ENCODE measurements at places on chromosomes 3 and 15.

DNA sequence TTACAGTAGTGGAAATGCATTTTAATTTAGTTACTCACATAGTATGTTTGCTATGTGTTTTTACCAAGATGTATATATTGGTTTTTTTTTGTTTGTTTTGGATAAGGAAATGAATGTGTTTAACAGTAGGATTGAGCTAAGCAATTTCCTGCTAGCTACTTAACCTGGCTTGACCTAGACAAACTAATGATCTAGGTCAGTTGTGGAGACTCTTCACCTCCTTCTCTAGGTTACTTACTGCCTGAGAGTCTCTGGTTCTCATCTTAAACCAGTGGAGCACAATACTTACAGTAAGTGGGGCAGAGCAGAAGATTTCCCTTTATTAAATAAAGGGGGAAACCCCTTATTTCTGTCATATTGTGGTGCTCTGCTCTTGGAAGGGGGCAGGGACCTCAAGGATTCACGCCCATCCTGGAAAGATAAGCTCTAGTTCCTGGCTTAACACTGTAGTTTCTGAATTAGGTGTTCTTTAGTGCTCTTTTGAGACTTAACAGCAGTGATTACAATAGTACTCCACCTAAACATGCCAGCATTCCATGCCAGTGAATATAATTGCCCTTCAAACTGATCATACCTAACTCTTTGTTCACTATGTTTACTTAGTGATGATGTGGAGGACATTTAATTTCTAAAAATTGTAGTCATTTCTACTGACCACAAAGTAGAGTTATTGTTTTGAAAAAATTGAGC, 79.9 kb downstream of the UBP1 start:
- DNase-seq = no peak

DNA sequence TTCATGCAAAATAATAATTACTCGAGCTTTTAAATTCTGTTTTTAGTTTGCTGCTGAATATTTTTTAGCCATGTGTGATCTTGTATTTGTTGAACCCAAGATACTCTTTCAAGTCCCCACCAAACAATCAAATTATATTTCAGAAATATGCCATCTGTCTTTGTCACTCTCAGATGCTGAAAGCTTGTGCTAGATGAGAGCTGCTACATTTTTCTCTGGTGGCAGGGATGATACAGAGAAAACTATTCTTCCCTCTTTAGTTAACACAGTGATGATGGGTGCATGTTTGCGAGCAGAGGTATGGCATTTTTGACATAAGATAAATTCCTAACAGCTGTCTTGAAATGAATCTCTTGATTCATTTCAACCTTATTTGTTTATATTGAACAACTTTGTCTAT, 100.6 kb upstream of the NPHP3 start:
- DNase-seq = no peak

- DNase-seq = no peak
These were observed 515.1 kb downstream of the GABRG3 start for GRCh38 chr15:27486051-27486450.

DNA sequence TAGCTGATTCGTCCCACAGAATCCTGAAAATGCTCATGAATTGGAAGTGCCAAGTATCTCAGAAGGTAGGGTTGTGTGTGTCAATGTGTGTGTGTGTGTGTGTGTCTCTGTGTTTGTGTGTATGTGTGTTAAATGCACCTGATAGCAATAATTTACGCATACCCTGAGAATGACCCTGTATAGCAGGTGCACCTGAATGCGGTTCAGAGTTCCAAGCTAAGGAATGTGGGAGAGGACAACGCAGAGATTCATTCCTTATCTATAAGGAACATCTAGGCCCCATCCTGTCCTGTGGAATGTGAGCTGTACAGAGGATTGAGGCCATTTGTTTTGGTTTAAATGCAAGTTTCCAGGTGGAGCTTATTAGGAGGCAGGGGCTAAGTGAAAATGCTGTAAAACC, 49.1 kb upstream of the NEDD4 start:
- no peak for DNase-seq

DNA sequence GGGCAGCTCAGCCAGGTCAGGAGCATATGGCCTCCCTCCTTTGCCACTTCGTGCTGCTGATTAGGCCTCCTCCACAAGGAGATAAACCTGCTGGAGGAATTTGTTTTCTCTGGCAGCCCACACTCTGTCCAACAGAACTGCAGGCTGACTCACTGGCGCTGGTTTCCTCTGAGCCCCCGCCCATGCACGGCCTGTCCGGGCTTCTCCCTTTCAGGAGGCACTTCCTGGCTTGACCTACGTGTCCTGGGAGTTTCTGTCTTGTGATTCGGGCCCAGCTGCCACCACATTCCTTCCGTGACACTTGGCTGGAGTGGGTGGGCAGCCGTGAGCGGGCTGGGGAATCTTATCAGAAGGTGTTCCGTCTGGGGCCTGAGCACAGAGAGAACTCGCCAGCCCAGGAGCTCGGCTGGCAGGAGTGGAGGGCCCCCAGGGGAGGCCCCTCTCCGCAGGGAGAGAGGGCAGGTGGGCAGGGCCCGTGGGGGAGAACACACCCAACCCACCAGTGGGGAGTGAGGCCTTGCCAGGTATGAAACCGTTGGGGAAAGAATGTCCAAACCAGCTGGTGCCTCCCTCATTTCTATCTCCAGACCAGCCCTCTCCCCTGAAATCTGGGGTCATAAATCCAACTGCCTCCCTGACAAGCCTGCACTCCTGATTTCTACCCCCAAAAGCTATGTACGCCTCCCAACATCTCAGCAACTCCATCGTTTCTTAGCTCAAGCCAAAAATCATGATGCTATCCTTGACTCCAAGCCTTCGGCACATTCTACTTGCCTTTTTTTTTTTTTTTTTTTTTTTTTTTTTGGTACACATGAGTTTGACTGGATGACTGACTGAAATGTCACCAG, 110.6 kb upstream of the MEF2A start:
- no peak for DNase-seq

- DNase-seq = peak; percentile 70
These were observed 29.2 kb downstream of the AP3B2 start for GRCh38 chr15:82680200-82681102.

DNA sequence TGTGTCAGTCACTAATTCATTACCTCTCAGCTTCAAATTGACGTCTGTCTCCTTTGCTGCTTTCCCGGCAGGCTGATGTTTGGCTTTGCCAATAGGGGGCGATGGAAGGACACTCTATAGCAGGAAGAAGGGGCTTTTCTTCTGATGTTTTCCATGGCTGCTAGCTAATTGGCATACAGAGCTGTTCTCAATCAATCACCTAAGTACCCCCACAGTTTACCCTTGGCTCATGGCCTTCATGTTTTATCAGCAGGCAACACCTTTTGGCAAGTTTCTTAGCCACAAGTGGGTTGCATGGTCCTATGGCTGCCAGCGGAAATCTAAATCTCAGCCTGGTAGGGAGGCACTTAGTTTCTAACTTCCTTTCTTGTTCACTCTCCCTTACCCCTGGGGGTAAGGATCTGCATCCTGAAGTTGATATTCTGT, 45.0 kb downstream of the ESYT3 start:
- no peak for DNase-seq

GRCh38 chr3:50259432-50260026, 9.4 kb upstream of the SEMA3B start:
- no peak for DNase-seq

- DNase-seq = no peak
These were observed 102.0 kb downstream of the STAC start for GRCh38 chr3:36482256-36482655.

GRCh38 chr3:67983166-67983565, 328.8 kb upstream of the SUCLG2 start:
- no peak for DNase-seq

- no peak for DNase-seq
These were observed 876.6 kb downstream of the TUSC7 start for GRCh38 chr3:117586161-117586560.

DNA sequence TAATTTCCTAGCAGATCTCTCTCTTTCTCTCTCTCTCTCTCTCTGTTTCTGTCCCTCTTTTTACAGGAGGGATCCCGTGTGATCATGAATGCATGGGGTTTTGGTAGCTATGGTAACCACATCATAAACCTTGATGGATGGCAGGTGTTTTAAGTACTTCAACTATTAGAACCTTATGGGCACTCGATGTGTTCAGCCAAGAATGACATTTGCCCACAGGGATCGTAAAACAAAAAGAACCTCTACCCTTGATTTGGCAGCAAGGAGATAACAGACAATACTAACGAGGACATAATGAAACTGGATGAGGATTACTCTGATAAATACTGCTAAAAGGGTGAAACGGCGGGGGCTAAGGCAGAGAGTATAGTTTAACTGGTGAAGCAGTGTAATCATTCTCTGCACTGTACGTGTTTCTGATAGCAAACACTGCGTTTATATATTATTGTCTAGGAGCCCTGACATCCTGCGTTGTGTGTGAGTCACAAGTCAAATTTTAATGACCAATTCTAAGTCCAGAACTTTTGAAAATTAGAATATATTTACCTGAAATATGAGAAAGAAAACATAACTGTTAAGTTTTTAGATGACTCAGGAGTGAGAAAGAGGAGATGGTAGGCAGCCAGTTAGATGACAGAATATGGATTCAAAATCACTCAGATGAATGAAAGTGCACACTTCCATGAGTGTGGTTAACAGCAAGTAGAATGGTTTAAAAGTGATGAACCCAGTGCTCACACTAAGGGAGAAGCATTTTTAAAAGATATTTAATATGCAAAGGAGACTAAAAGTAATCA, 80.3 kb downstream of the OTOL1 start:
- DNase-seq = no peak

DNA sequence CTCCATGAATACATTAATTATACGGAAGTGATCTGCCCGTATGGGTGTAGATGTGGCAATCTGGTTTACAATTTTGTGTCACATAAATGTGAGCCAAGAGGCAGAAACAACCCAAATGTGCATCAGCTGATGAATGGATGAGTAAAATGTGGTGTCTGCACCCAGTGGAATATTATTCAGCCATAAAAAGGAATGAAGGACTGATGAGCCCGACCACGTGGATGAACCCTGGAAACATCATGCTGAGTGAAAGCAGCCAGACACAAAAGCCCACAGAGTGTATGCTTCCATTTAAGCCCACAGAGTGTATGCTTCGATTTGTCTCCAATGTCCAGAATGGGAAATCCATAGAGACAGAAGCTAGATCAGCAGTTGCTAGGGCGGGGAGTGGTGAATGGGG, 27.6 kb upstream of the FBLN2 start:
- DNase-seq = no peak

DNA sequence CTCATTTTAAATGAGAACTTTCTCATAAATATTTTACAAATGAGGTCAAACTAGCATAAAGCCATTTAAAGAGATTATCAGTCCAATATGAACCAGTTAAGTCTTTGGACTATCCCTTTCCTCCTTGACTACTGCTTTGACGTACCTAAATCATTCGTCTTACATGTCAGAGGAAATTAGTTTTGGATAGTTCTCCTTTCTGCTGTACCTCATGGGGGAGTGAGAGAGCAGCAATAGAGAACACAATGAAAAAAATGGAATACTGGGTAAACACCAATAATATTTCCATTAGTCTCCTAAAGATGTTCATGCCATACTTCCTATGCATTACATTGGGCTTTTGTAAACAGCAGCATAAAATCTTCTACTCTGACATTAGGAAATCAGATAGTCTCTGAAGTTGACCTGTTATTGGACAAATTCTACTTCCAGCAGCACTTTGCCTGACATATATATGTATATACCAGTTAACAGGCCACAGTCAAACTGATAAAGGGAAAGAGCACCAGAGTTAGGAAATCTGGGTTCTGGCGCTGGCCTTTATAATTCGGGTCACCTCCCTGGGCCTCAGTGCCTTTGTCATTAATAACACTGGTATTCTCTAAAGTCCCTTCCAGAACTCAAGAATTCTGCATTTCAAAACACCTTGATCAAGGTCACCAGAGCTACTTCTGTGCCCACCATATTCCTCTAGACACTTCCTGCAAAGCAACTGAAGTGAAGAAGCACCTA, 26.8 kb downstream of the TIMMDC1 start:
- DNase-seq = no peak

DNA sequence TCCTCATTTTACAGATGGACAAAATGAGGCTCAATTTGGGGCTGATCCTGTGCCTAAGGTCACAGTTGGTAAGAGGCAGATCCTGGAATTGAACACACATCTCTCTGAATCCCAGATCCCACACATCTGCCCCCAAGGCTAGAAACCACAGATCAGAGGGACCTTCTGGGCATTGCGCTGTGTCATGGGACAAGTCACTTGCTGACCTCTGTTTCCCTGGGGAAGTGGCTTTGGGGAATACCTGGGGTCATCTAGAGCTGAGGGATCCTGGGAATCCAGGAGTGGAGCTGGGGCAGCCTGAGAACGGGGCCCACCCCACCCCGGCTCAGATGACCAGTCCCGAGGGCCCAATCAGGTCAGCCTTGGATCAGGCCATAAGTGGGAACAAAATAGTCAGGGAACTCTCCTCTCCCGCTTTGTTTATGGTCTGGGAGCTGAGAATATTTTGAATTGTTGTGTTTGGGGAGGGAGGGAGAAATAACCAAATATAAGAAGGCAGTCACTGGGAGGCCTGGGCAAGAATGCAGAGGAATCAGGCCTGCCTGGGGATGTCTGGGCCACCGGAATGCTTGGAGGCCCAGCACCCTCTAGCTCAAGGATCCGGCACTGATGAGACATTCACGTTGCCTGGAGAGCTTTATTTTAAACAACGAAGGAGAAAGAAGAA, 8.8 kb upstream of the SLC6A6 start:
- no peak for DNase-seq

DNA sequence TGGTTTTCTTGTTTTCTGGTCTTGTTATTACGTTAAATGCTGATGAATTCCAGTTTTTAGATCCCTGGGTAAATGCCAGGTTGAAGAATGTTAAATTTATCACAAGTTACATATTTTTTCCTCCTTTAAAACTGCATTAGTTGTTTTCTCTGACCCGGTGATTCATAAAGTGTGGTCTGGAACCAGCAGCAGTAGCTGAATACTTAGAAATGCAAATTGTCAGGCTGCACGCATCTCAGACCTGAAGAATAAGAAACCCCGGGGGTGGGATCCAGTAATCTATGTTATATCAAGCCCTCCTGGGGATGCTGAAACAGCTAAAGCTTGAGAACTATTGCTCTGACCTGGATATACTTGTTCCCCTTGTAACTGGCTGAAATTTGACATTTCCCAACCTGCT, 69.1 kb downstream of the PEX5L start:
- DNase-seq = no peak

GRCh38 chr3:107604057-107604822, 81.5 kb downstream of the BBX start:
- no peak for DNase-seq

- no peak for DNase-seq
These were observed 196.1 kb upstream of the THRB start for GRCh38 chr3:24690777-24691176.

- DNase-seq = no peak
These were observed 30.1 kb downstream of the POPDC2 start for GRCh38 chr3:119630128-119630879.

GRCh38 chr3:162117961-162118360, 621.4 kb downstream of the OTOL1 start:
- DNase-seq = no peak
